Natural killer cell (primary cell): ENCODE measurements at places on chromosomes 3 and 15. TPM values are rescaled to one million over a fixed set of nuclear protein-coding genes. Genes with fewer than 3 reads are reported as not detected.

The CD200R1 gene
- 25.8 TPM for total RNA-seq

The ANKUB1 gene
- not detected for total RNA-seq

The ECE2 gene
- not detected for total RNA-seq

The C3orf18 gene
- total RNA-seq, result 7.5 TPM

The SYNPR gene
- not detected for total RNA-seq

The NANOGP8 gene
- total RNA-seq, result not detected

The CCNB2 gene
- total RNA-seq, result 1.1 TPM

The RNF111 gene
- total RNA-seq, result 39.4 TPM
